Uterus (tissue), 4 donors: ENCODE measurements at places on chromosomes 11 and 22. TPM values are rescaled to one million over a fixed set of nuclear protein-coding genes. Genes with fewer than 3 reads are reported as not detected.

The KCNJ1 gene
- not detected for total RNA-seq

The OR5B2 gene
- not detected for total RNA-seq

The GTSE1 gene
- not detected for total RNA-seq

- DNase-seq: no peak
These were observed 73.7 kb upstream of the AMOTL1 start for GRCh38 chr11:94694309-94695060.

DNA sequence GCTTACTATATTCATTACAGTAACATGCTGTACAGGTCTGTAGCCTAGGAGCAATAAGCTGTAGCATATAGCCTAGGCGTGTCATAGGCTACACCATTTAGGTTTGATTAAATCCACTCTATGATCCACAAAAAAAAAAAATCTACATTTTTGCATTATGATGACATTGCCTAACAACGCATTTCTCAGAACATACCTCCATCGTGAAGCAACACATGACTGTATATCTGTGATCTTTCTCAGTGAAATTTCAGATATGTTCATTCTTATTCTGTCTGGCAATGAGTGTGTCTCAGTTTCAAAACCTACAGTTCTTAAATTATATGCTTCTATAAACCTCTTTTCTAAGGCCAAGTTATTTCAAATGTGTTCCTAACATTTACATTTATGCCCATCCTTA is 140.3 kb downstream of the CADM1 start:
- no peak for DNase-seq

GRCh38 chr11:125401746-125402145 is 94.3 kb downstream of the FEZ1 start:
- no peak for DNase-seq

DNA sequence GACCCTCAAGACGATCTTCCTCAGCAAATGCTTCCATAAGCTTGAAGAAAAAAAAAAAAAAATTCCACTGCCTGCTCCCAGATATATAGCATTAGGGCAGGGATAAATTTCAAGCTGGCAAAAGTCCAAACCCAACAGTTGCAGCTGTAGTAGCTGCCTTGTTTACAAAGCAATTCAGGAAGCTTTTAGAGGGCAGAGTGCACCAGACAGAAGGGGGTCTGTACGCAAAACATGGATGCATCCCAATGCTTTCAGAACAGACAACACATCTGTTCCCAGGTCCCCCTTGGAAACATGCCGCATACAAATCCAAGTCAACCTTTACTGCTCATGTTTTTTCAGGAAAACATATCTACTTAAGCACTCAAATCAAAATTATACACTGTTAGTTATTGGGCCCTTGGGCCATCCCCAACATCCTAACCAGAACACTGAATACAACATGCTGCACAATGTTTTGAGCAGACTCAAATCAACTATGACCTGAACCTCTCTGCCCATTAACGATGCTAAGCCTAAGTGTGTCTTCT is 94.5 kb downstream of the CADM1 start:
- DNase-seq: no peak

DNA sequence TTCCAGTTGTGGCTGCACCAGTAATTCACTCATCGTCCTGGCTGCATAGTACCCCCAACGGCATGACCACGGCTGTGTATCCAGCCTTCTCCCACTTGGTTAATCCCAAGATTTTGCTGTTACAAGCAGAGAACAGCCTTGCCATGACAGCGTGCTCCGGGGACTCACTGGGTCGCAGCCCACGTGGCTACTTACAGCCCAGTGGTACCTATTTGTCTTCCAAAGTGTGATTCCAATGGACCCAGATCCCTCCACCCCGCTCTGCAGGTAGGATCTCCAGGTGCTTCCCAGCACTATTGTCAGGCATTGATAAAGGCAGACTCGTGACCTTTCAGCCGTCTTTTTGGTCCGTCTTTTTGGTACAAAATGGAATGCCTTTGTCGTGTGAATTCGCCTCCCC is 119.0 kb upstream of the FGF3 start:
- no peak for DNase-seq
